ENCODE measurements at places on chromosomes 2 and 18.

GRCh38 chr18:24534737-24535136 lies 74.3 kb downstream of the HRH4 start:
- DNase-seq: no peak

GRCh38 chr2:85400023-85400422 lies 10.1 kb downstream of the CAPG start:
- DNase-seq: no peak

- DNase-seq: no peak
Measured at GRCh38 chr18:8747440-8747937, 42.1 kb downstream of the MTCL1 start.

- DNase-seq: no peak
Measured at GRCh38 chr2:39779927-39780326, 869 bp upstream of the THUMPD2 start.

DNA sequence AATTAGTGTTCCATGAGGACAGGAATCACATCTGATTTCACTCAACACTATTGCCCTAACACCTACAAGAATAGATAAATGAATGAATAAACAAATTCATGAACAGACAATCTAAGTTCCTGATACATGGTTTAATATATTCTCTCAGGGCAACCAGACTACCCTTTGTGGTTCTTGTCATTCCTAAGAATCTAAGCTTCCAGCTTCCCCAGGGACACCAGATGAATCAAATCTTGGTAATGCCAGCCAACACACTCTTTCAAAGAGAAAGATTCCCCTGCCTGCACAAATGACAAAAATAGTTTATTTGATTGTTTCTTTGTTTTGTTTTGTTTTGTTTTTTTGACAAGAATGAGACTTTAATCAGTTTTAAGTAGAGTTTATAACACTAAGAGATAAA lies 237.5 kb upstream of the CHAC2 start:
- no peak for DNase-seq

DNA sequence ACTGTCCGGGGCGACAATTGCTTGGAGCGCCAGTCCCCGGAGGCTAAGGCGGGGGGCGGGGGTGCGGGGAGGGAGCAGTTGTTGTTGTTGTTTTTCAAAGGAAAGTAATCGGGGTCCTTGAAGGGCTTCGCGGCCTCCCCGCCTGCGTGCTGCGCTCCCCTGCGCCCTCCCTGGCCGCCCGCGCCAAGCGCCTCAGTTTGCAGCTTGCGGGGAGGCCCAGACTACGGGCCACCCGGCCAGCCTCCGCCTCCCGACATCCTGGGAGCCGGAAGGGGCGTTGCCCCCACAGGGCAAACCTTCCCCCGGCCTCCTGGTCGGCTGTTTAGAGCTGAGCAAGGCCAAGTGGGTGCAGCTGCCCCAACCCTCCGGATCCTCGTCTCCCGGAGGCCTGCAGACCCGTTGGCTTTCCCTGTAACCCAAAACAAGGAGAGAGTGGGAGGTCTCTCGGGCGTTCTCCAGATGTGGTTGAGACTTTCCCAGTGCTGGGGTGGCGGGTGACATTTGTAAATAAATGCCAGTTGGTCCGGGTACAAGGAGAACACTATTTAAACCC lies 3.7 kb upstream of the SIX3 start:
- DNase-seq: no peak

- no peak for DNase-seq
Measured at GRCh38 chr18:59354731-59355130, 4.3 kb downstream of the LMAN1 start.

DNA sequence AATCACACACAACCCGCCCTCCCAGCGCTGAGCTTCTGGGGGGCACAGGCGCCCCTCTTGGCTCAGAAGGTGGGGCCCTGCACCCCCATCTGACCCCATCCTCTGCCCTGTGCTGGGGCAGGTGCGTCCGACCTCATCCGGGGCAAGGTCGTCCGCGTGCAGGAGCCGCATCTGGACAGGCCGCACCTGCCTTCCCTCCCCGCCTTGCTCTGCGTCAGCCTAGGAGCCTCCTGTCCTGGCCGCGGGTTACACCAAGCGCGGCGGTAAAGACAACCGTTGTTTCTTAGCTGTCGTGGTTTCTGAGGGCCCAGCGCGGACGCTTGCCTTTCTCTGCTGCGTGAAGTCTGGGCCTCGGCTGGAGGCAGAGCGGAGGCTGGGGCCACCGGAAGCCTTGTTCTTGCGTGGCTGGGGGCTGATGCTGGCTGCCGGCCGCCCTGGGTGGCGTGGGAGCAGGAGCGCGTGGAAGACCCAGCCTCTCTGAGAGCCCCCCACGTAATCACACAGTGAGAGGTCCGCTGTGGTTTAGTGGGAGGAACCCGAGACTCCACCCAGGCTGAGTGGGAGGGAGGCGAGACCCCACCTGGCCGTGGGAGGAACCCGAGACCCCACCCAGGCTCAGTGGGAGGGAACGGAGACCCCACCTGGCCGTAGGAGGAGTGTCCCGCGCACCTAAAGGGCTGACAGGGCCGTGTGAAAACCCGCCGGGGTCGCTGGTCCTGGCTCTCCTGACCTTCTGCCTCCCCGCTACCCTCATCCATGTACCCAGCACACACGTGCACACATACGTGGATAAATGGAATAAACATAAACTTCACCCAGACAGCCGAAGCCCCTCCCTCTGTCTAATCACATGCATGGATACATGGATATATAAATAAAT lies 51.8 kb downstream of the KCNG2 start:
- DNase-seq: no peak

DNA sequence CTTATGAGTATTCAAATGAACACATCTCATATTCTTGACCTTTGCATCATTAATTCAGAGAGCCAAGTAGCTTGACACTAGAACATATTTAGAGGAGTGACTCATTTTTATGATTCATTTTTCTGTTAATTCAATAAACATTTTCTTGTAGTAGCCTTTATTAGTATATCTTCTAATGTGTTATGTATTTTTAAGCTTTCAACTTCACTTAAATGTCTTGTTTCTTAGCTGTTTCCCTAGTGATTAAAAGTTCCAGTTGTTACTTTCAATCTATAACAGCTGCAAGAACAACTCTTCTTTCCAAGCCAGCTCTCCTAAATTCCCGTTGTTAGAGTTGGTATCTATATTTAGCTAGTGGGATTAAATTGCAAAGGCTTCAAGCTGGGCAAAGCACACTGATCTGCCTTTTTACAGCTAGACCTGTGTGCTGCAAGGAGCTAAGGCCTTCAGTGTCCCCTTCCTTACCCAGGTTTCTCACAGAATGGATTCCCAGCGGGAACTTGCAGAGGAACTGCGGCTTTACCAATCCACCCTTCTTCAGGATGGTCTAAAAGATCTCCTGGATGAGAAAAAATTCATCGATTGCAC lies at the start of gene KLHL41:
TSS of gene KLHL41 (plus strand) at position 405 of the 588 bp plus-strand sequence. CDS start at position 482, 77 bp downstream.
- DNase-seq: no peak

DNA sequence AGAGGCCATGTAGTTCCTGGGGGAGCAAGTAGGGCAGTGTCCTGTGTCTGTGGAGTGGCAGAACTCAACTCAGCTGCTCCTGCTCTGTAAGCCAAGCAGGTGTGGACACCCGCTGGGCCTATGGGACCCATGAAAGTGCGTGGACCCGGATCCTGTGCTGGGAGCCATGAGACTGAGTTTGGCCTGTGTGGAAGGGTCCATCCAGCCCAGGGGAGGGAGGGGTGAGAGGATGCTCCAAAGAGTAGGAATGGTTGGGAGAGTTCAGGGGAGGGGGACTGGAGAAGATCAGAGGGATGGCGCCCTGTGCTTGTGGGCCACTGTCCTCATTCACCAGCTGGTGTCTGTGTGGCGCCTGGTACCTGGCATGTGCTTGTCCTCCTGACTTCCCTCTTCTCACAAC lies 226.4 kb upstream of the HS6ST1 start:
- DNase-seq: no peak

GRCh38 chr2:85692039-85692645 lies 2.0 kb upstream of the GNLY start:
- no peak for DNase-seq

GRCh38 chr2:142037744-142038143 lies 93.1 kb downstream of the LRP1B start:
- no peak for DNase-seq

DNA sequence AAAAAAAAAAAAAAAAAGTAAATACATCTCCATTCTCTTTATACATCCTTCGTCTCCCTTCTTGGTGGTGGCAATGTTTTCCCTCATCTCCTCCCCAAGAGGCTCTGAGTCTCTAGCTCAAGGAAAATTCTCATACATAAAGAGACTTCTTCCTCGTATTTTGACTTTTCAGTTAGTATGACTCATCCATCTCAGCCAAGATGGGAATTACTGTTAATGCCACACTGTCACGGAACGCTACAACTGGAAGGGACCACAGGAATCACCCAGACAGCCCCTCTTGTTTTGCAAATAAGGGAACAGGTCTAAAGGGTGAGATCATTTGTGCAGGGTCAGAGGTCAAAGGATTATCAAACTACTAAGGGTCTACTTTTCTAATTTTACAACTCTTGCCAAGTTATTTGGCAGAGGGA lies 19.5 kb downstream of the NFE2L2 start:
- DNase-seq: no peak
